Thymus (tissue), 14 donors: ENCODE measurements at places on chromosomes 11 and 22. TPM values are rescaled to one million over a fixed set of nuclear protein-coding genes. Genes with fewer than 3 reads are reported as not detected.

The TMEM41B gene
- polyA plus RNA-seq = 36.6 TPM

The SESN3 gene
- polyA plus RNA-seq = 18.8 TPM

The GAL3ST1 gene
- 0.46 TPM for polyA plus RNA-seq

The SCGB1D2 gene
- 6.2 TPM for polyA plus RNA-seq

The TSPAN32 gene
- polyA plus RNA-seq = 15.7 TPM

The RASGRP2 gene
- 227 TPM for polyA plus RNA-seq

The SLC22A9 gene
- 0.02 TPM for polyA plus RNA-seq

The CTSC gene
- 67.2 TPM for polyA plus RNA-seq
